ENCODE measurements at places on chromosomes 2 and 18.

DNA sequence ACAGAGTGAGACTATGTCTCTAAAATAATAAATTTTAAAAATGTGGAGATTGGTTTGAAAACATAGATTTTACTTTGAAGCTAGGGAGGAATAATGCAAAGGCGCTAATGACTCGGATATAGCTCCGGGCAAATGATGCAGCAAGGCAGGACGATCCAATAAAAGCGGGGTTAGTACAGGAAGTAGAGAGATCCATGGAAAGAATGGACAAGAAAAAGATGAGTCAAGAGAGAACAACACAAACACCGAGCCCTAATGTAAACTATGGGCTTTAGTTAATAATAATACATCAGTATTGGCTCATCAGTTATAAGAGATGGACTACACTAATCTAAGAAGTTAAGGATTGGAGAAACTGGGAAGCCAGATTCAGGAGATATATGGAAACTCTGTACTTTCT is 74.5 kb downstream of the QPCT start:
- DNase-seq: no peak

DNA sequence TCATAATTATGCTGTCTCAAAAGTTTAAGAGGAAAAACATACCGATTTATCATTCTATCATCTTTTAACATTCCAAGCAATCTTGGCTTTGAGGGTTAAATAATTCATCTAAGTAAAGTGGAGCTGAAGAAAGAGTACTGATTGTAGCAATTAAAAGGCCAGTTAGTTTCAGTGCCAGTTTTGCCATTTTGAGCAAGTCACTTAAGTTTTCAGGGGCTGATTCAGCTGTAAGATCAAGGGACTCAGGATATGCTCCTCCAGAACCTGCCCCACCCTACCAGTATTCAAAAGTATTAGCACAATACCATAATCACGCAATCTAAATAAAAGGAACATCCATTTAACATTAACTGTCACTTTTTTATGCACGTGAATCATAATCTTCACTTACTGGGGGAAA is 1.9 kb downstream of the SS18 start:
- DNase-seq: no peak

- DNase-seq: peak; percentile 69
These were observed 17.2 kb downstream of the SH3YL1 start for GRCh38 chr2:246489-247144.

DNA sequence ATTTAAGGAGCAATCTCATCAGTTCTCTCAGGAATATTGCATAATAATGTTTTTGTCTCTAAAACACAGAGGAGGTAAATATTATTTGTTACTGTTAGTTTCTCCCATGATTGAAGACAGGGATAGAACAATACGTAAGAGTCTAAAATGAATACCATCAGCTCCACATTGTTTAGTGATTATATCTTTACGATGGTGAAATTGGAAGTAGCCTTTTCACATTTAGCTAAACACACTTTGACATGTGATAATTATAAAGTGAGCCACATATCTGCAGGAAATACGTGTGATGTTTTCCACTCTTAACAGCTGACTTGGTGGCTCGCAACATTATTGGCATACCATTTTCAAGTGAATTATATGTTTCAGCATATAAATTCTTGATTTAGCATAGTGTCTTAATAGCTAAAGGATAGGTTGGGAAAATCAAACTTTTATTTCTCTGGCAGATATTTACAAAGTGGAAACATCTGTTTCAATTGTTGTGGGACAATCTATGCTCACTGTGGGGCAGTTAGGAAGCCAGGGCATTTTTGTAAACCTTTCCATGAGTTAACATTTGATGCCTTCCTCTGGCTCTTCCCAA is 208.1 kb upstream of the RASGRP3 start:
- no peak for DNase-seq

DNA sequence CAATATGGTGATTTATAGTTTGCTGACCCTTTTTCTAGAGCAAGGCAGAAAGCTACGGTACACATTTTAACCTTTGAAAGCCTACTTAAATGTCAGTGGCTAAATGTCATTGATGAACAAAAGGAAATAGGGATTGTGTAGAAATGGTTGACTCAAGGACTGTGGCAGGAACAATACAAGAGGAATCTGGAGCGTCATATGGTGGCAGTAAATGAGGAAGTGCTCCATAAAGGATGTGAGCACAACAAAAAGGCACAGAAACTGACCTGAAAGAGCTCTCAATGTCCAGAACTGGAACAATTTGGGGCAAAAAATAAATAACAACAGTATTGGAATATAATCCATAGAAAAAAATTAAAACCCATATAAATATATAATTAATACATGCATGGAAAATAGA is 443.9 kb upstream of the VRK2 start:
- DNase-seq: no peak

DNA sequence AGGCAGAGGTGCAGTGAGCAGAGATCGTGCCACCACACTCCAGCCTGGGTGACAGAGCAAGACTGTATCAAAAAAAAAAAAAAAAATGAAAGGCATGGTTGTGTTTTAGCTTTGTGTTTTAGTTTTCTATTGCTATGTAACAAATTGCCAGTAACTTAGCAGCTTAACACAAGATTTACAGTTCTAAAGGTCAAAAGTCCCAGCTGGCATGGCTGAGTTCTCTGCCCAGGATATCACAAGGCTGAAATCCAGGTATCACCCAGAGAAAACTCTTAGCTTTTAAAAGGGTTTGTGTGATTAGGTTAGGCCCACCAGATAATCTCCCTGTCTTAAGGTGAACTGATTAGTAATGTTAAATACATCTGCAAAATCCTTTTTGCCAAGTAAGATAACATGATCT is 107.7 kb upstream of the YPEL5 start:
- DNase-seq: no peak

DNA sequence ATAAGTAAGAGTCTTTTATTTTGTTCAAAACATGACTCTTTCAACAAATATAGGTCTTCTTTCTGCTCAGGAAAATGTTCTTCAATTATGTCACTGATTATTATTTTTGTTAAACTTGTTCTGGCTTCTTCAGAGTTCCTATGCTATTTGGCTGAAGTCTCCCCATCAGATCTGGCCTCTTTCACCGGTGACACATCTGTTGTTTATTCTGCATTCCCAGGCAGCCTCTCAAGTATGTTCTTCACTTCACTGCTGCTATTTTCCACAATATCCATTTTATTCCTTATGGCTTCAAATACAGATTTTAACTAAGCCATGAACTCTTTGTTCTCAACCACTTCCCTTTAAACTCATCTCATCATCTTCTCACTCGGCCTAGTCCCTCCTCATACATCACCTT is 45.7 kb downstream of the HDAC4 start:
- DNase-seq: no peak
